Mammary epithelial cell (primary cell): ENCODE measurements at places on chromosomes 5 and 9.

GRCh38 chr9:104944356-104944755 lies 16.4 kb upstream of the ABCA1 start:
- no peak for DNase-seq

DNA sequence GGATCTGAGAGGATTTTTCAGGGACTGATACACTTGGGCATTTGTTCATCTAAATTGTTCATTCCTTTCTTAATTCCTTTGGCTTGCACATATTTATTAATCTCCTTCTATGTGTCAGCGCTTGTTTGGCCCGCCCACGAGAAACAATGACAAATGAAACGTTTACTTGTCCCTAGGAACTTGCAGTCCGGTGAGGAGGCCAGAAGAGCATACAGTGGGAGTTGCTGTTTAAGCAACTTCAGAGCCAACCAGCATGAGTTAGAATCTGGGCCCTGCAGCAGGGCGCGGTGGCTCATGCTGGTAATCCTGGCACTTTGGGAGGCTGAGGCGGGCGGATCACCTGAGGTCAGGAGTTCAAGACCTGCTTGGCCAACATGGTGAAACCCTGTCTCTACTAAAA lies 18.8 kb downstream of the FBXL7 start:
- DNase-seq = no peak

- no peak for DNase-seq
These were observed 266.0 kb downstream of the DTWD2 start for GRCh38 chr5:118722122-118723020.

DNA sequence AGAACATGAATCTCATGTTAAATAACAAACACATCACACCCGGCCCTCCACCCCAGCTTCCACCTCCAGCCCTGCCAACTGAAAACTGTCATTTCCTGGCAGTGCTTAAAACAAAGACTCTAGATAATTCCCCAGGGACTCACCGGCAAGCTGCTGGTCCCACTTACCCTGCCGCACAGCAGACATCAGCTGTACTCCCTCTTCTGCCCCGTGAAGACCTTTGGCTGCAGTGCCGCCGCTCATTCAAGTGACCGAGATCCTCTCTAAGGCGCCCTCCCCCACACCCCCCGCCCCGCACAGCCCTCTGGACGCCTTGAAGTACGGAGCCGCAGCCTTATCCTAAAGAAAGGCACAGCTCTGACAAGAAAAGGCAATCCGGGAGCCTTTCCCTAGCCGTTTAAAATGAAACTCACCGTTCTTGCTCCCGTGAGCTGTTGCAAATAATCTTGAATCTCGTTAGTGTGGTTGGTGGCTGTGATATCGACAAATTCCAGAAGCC lies 434 bp downstream of the GLRX start:
- DNase-seq = peak; percentile 19

DNA sequence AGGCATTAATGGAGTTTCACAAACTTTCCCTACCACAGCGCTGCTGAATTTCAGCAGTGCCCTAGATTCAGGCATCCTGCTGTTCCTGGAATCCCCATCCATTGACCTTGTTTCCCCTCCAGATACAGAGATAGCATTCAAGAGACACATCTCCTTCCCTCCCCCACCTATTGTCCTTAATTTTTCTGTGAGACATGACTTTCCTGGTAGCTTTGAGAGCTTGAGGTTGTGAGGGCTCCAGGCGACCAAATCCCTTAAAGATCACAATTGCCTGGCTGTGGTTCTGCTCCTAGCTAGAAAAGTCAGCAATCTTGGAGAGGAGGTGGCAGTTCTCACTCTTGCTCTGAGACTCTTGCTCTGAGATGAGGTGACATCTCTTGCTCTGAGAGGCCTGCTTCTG lies 48.0 kb downstream of the PRR16 start:
- DNase-seq = no peak

DNA sequence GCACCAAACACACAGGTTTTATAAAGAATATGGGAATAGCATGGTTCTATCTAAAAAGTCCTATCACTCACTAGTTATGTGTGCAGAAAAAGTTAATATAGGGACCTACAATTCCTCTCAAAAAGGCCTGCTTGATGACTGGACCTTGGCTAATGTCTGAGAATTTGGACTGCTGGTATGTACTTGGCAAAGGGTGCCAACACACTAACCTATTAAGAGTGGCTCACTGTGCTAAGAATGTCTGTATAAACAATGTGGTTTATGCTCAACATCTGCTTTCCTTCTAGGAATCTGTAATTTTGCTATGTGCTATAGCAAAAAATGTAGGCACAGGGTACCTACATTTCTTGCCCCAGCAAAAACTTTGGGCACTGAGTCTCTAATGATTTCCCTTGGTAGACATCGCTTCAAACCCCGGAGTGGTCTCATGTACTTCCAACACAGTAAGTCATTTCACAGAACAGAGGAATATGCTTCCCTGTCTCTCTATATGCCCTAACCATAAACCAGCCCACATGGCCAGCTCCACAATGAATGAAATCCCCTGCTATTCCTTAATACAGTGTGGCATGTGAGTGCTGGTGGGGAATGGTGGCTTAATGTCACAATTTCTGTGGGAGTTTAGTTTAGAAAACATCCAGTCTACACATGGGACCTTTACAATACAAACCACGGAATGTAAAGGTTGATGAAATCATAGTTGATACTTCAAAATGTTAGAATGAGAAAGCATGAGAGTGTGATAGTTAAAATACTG lies 101.7 kb downstream of the UBAP2 start:
- peak; percentile 87 for DNase-seq

- no peak for DNase-seq
These were observed 88.6 kb downstream of the SMIM23 start for GRCh38 chr5:171874234-171874633.

GRCh38 chr5:74954919-74955318 lies 88.7 kb upstream of the FAM169A start:
- DNase-seq = peak; percentile 44

GRCh38 chr9:112194969-112195431 lies 19.9 kb upstream of the SUSD1 start:
- DNase-seq = no peak

DNA sequence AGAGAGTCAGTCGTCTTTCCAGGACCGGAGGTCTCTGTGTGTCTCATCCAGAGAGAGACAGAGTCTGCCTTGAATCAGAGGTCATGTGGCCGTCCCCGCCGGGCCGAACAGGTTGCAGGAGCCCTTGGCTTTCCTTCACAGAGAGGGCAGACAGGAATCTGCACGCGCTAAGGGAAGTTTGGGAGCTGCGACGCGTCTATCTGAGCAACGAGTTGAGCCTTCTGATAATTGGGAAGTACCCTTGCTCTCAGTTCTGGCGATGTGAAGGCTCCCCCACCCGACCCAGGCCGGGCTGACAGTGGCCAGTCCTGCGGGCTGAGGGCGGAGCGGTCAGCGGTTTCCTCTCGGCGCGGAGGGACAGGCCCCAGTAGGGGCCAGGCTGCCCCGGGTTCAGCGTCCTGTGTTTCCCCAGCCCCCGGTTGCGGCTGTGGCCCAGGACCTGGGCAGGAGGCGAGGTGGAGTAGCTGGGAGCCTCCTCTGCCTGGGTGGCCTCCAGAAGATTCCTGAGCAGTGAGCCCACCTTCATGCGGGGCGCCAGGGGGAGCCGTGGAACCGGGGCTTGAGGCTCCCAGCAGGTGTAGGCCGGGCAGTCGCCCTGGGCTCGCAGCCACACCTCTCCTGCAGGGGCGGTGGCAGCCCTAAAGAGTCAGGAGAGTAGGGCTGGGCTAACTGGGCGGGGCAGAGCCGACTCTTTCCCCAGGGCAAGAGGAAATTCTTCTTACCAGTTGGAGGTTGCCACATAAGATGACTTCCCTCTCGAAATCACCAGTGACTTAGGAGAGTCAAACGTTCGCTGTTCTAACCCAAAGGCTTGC lies 13.9 kb downstream of the NR2F1 start:
- peak; percentile 16 for DNase-seq

DNA sequence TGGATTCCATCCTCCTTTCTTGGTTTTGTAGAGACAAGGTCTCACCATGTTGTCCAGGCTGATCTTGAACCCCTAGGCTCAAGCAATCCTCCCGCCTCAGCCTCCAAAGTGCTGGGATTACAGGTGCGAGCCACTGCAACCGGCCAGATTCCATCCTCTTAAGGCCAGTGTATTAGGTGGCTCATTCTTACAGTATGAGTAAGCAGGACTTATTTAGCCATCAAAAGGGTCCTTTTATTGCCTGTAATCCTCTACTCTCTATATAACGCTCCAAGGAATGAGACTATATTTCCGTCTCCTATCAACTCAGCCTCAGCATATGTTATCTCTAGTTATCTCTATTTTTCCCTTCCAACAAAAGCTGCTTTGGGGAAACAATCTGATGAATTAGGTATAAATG lies 3.0 kb upstream of the ERBIN start:
- DNase-seq = no peak

DNA sequence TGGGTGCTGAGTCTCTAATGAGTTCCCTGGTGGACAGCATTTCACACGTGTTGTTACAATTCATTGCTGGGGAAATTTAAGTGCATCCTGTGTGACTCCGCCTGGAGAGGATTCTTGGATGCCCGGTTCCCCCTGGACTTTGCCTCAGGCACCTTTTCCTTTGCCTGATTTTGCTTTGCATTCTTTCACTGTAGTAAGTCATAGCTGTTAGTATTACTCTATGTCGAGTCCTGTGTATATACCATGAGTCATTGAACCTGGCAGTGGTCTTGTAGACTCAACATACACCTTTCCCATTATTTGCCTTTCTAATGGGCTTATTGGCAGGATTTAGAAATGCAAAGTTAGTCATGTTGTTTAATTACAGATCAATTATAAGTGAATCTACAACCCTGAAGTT lies 81.9 kb upstream of the DHFR start:
- peak; percentile 82 for DNase-seq
